Cerebellar nuclear complex (tissue), 1 donor: ENCODE measurements at places on chromosomes 2 and 18.

- no peak for DNase-seq
Measured at GRCh38 chr2:27085673-27086089, 891 bp upstream of the KHK start.

DNA sequence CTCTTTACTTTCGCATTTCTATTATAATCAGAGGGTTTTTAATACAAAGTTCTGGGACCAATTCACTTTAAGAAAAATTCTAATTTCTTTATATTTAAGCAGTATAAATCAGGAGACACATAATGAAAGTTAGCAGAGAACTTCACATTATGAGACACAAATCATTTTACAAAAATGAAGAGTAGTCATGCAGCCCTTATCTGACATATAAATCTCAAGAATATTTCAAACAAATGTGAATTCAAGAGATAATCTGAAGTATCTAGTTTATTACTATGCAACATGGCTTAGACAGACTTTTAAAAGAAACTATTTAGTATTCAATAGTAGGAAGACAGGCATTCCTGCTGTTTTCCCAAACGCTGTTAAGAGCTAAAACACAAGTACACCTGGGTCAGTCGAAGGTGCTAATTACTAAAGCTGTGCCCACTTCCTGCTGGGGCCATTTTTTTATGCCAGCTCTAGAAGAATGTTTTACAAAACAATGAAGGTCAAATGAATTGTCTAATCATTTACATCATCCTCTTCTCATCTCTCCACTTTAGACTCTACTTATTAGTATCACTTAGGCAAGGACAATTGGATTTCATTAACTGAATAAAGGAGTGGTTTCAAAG lies 40.2 kb downstream of the CWC22 start:
- no peak for DNase-seq

DNA sequence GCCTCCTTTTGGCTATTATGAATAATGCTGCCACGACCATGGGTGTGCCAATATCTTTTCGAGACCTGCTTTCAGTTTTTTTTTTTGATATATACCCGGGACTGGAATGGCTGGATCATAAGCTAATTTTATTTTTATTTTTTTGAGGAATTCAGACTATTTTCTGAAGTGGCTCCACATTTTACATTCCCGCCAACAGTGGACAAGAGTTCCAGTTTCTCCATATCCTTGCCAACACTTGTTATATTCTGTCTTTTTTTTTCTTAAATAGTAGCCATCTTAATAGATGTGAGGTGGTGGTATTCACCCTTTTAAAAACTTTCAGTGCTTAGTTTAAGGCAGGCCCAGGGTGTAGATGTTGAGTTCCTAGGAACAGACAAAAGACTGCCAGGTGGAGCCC lies 11.8 kb downstream of the LPIN1 start:
- DNase-seq, result no peak

- no peak for DNase-seq
Measured at GRCh38 chr2:32210767-32211408, 45.2 kb downstream of the SLC30A6 start.

- no peak for DNase-seq
Measured at GRCh38 chr18:47280121-47280520, 28.7 kb upstream of the SKOR2 start.

DNA sequence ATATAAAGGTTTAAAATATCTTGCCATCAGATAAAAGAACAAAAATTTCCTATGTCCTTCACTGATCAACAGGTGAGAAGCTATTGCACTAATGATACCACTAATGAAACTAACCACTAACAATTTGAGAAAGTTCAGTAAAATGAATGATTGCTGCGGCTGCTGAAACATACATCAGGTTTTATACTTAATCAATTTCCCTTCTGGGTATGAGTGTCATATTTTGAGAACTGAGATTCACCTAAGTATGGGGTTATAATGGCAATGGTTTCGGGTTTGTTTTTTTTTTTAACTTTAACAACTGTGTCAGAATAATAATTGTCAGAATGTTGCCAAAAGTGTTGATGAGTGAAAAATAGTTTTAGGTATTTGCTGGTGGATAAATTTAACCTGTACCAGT lies 151.3 kb upstream of the SLC39A10 start:
- DNase-seq, result no peak

DNA sequence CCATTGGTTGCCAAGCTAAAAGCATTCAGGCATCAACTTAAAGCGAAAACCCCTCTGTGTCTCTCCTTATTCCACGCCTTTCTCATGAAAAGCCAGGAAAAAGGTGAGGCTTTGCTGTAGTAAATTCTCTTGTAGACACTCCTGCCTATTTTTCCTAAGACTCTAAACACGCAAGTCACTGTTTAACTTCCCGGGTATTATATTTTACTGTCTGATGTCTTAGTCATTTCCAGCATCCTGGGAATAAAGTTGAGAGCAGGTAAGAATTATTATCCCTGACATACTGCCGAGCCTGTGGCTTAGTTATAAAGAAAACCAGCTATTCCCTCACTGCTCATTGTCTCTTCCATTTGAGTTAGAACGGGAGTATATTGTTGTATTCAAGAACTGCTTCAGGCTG lies 112.4 kb upstream of the GATA6 start:
- DNase-seq, result no peak

GRCh38 chr18:25351280-25351775 lies 638 bp downstream of the ZNF521 start:
- DNase-seq, result no peak

GRCh38 chr2:85405201-85406059 lies 4.7 kb downstream of the CAPG start:
- DNase-seq, result no peak

DNA sequence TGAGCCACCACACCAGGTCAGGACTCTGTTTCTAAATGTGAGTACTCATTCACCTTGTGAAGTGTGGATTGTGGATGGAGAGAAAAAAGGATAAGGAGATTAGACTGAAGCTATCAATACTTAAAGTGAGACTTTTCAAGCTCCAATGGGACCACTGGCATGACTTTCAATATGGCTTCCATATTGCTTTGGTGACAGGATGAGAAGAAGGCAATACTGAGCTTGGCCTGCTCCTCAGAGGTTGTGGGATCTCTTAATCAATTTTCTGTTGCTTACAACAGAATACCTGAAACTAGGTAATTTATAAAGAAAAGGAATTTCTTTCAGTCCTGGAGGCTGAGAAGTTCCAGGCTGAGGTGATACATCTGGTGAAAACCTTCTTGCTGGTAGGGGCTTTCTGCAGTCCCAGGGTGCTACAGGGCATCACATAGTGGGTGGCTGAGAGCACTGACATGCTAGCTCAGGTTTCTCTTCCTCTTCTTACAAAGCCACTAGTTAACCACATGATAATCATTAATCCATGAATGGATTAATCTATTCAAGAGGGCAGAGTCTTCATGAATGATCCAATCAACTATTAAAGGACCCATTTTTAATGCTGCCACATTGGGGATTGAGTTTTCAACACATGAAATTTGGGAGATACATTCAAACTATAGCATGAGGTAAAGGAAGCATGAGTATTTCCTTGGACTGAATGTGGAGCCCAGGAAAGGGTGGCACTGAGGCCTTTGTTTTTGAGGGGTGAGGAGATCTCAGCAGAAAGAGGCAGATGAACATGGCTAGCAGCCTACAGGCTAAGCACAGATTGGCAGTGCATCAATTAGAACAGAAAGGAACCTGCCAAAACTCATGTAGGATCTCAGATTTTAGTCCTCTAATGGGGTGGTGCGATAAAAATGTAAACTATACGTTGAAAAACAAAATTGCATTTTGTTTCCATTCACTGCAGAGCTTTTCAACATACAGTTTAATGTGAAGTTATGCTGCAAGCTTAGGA lies 274.5 kb downstream of the PIK3C3 start:
- no peak for DNase-seq

- DNase-seq, result no peak
Measured at GRCh38 chr2:52844701-52845423, 922.7 kb upstream of the CHAC2 start.

DNA sequence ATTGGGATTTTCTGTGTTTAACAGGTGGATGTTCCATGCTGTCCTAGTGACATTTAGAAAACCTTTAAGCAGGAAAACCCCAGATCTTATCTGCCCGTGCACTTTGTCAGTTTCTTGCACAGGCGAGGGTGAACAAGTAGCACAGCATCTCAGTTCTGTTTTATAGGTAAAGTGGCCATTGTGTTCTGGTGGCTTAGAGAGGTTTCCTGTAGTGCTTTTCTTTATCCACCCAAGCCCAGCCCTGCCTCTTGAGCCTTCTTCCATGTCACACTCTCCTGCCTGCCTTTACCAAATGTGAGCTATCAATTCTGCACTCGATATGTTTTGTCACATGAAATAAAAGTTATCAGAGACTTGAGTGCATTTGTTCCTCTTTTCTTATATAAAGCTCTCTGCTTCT lies 135.3 kb upstream of the NOSTRIN start:
- no peak for DNase-seq

DNA sequence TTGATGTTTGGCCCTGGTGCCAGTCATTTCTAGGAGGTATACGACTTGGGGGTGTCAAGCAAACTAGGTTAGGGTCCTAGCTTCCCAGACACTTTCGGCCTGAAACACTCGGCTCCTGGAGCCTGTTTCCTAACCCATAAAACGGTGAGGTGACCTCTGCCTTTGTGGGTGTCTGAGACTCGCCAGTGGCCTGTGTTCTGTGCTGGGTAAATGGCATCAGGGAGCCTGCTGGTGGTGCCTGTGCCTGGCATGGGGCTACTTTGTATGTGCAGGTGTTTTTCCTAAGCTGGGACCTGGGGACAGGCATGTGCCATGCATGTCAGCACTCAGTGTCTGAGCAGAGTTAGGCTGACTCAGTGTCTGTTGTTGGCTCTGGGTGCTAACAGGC lies 139.2 kb downstream of the GLI2 start:
- no peak for DNase-seq

DNA sequence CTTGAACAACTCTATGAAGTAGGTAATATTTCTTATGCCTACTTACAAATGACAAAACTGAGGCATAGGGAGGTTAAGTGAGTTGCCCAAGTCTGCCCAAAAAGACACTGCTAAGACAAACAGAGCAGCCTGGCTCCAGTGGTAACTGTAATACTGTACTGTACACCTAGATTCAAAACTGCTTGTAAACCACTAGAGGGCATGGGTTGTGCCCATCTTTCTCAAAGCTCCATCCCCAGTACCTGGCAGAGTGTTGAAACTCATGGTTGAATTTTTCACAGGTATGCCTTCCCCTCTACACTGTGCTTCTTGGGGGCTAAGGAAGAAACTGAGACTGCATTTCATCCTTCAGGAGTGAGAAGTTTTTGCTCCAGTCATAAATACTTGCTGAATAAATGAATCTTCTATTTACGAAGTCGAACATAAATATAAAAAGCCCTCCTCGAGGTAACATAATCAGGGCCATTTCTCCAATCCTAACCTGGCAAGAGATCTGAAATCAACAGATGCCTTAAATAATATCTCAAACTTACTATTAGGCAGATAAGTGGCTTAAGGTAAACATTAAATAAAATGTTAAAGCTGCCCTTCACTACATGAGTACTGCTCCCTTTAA lies 2.0 kb downstream of the PPP4R1 start:
- peak; percentile 33 for DNase-seq

DNA sequence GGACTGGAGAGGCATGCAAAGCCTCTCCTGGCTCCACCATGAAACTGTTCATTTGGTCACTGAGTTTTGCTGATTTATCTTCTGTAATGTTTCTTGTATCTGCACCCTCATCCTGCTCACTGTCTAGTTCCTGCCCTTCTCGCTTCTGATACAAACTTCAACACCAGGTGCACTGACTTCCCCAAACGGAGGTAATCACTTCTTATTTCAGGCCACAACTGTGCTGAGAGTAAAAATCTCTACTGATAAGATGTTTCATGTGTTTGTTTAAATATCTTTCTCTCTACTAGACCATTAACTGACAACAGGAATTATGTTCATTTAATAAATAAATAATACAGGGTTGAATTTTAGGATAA lies 10.9 kb upstream of the NT5C1B start:
- DNase-seq, result no peak

- no peak for DNase-seq
Measured at GRCh38 chr2:64263315-64263714, 119.1 kb upstream of the PELI1 start.

- no peak for DNase-seq
Measured at GRCh38 chr2:179031731-179032408, 18.1 kb downstream of the CCDC141 start.

DNA sequence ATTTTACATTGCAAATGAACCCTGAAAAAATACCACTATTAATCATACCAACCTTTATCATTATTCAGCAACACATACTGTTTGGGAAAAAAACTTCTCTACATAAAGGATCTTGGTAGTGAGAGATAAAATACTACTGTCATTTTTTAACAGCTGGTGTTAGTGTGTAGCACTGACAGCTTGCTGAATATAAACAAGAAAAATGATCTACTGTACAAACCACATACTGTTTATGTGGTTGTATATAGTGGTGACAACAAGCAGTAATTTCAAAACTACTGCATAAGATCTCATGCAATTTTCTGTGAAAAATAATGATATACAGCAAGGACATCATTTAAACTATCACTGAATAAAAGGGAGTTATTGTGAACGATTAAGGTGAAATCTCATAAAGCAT lies 601.2 kb downstream of the LRP1B start:
- no peak for DNase-seq
